ENCODE measurements at places on chromosomes 3 and 15.

DNA sequence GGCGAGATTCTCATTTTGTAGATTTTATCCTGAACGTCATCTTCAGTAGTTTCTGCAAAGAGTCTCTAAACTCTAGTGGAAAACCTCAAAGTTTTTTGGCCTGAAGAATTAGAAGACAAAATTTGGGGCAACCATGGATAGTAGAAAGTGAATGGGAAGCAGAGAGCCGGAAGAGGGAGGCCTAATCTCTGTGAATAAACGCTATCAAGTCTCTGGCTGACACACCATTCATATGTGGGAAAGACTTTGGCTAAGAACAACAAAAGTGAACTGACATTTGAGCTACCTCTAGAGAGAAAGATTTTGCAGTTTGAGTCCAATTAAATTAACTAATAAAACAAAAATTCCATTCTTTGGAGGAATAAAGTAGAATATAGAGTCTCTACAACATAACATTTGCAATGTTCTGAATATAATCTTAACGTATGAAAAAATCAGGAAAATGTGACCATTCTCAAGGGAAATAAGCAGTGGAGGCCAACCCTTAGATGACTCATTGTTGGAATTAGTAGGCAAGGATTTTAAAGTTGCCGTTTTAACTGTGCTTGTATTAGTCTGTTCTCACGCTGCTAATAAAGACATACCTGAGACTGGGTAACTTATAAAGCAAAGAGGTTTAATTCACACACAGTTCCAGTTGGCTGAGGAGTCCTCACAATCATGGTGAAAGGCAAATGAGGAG, 184.6 kb downstream of the C3orf38 start:
- DNase-seq = no peak

DNA sequence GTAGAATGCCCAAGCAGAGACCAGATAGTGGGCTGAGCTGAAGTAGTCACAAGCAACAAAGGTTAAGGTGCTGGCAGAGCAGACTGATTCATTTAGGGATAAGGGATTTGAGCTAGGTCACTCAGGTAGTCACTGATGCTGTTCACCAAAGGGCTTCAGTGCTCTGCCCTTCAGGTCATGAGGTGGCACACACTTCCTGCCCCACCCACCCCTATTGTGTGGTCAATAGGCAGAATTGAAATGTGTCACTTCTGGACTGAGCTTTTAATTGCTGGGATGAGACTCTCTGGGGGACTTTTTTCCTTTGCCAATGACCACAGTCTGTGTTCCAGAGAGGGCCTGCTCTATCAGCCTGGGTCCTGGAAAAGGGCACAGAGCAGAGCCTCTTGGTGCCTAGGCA, 2.9 kb upstream of the DIS3L start:
- DNase-seq = peak; percentile 28

DNA sequence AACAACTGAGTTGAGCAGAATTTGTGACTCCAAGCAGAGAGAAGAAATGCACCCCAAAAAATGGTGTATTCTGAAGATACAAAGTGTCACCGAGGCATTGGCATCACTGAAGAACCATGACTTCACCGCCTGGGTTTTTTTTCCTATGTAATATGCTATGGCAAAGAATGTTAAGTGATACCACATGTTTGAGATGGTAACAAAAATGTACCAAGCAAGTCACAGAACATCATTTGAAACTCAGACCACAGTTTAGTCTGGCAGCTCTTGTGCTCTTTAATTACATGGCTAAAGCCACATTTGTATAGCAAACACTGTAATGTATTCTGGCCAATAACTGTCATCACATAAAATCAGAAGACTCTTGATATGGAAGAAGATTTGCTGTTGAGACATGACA, 323.5 kb downstream of the ULK4 start:
- DNase-seq = no peak

GRCh38 chr3:55406696-55407425, 80.2 kb downstream of the WNT5A start:
- no peak for DNase-seq
